ENCODE measurements at places on chromosomes 4 and X. TPM values are rescaled to one million over a fixed set of nuclear protein-coding genes. Genes with fewer than 3 reads are reported as not detected.

GRCh38 chr4:162839814-162840213, 326.9 kb downstream of the NAF1 start:
- no peak for DNase-seq

- DNase-seq = peak; percentile 26
Measured at GRCh38 chrX:74420196-74421035, 877 bp upstream of the SLC16A2 start.

GRCh38 chr4:5784960-5785611, 74.1 kb downstream of the EVC start:
- DNase-seq = no peak

GRCh38 chr4:188934320-188934962, 795.2 kb downstream of the TRIML1 start:
- no peak for DNase-seq

DNA sequence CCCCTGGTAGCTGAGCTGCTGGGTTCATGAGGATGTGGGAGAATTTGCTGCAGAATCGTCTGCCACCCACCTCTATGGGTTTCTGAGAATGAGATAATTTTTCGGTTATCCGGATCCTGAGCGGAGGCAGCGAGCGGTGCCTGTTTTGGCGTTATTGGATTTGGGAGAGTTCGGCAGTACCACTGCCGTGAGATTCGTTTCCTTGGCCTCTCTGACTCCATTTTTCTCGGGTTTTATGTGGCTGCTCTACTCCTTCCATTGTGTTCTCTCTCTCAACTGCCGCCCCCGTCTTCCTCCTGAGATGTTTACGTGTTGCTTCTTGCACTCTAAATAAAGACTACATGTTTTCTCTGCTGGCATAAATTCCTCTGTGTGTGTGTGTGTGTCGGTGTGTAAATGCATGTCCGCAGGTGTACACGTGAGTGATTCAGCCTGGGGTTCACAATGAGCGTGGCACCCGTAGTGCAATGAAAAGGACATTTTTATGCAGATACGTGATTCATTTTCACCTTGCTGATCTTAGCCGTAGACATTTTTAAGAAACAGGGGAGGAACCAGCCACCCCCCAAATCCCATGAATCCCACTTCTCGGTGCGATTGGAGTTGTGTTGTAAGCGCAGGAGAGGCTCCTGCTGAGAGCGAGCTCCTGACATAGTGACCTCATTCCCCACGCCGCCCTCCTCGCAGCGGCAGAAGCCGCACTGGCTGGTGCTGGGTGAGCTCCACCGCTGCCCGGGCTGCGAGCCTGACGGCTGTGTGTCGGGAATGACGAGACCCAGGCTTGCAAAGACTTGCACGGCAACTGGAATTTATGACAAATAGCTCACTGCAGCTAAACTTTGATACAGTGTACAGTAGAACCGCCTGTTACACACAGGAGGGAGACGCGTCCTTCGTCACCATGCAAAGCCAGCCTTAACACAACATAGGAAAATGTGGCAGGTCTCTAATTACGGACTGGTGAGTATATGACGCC, 82.2 kb downstream of the STOX2 start:
- DNase-seq = peak; percentile 7

GRCh38 chr4:2299794-2300193, 37.9 kb upstream of the MXD4 start:
- DNase-seq = no peak

- DNase-seq = peak; percentile 47
Measured at GRCh38 chrX:140141444-140142029, 176.2 kb upstream of the CXorf66 start.

DNA sequence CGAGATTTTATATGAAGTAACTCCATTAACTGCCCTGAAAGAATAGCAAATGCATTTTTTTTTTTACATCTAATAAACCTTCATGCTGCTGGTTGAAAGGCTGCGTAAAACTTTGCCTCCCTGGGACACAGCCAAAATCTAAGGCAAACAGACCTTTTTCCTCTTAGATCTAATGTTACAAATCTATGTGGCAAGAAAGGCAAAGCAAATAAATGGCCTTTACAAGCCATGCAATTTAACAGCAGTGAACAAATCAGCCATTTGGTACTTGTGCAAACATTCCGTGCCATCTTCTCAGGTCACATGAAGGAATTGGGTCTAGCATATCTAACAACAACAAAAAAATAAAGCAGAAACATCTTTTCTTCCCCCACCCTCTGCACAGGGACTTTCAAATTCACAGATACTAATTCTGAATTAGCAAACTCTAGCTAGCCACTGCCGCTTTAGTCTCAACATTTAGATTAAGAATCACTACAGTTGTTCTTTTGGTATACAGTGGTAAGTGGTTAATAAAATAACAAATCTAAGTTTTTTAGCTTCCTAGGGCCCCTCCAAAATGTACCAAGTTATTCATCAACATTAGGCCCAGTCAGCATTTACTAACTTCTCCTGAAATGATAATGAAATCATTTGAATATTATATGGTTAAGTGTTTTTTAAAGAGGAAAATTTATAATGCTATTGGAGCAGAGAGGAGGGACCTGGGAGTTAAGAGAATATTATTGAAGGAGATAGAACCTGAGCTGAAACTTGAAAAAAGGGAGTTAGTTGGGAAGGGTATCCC, 593.8 kb downstream of the SMARCA1 start:
- no peak for DNase-seq

- peak; percentile 23 for DNase-seq
Measured at GRCh38 chrX:16786791-16787735, 797 bp downstream of the TXLNG start.

DNA sequence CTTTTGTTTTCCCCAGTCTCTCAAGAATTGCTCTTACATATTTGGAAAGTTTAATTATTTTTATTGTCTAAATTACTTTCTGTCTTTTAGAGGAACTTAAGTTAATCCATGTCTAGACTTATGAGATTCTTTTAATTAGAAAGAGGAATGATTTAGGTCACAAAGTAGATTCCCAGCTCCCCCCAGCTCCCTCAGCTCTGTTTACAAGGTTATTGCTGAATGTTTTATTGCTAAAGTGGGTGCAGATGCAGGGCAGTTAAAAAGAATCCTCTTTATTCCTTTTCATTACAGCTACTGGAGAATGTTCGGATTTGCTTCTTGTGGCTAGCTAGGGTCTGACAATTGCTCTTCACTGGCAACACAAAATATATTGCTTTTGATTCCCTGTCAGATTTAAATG, 33.7 kb upstream of the CCKAR start:
- no peak for DNase-seq

- no peak for DNase-seq
Measured at GRCh38 chrX:13934731-13935130, 95.0 kb downstream of the GEMIN8 start.

GRCh38 chr4:168825975-168826374, 184.1 kb downstream of the CBR4 start:
- no peak for DNase-seq

Gene SPATA4
- total RNA-seq = not detected

Gene GPC4
- total RNA-seq = 0.05 TPM

Gene TMPRSS11D
- total RNA-seq = not detected

Gene MAGED4
- total RNA-seq = not detected

Gene CFAP99
- total RNA-seq = not detected

Gene SORCS2
- 0.15 TPM for total RNA-seq

Gene GAGE12G
- not detected for total RNA-seq

Gene BEX1
- total RNA-seq = 0.81 TPM

Gene MAGEC1
- total RNA-seq = not detected

Gene TLL1
- total RNA-seq = not detected

Measured in activated naive CD4-positive, alpha-beta T cell treated with anti-CD3 and anti-CD28 coated beads for 36 hours (primary cell).